ENCODE measurements at places on chromosomes 2 and 18.

DNA sequence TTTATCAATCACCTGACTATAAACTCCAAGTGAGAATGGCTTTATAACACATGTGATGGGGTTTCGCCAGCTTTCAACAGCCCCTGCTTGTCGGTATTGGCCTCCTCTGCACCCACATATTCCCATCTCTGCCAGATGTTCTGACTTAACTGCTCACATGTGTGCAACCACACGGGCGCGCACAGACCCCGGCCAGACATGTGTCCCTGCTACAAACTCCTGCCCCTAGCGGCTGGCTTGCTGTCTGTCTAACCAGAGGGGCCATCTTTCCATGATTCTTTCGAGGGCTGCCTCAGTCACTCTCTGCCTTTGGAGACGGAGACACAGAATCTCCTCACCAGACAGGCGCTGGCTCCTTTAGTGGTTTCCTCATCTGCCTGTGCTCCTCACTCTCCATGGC is 15.3 kb downstream of the STON1 start:
- DNase-seq, result no peak

- no peak for DNase-seq
These were observed 158.8 kb upstream of the SIX2 start for GRCh38 chr2:45167920-45168629.

DNA sequence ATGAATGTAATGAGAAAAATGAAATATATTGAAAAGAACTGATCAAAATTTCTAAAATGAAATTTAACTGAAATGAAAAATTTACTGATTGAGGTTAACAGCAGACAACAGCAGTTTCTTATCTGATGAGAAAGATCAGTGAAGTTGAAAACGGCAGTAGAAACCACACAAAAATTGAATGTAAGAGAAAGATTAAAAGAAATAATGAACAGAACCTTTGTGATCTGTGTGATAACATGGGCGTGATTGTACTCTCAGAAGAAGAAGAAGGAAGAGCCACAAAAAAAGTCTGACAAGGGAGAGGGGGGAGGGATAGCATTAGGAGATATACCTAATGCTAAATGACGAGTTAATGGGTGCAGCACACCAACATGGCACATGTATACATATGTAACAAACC is 45.2 kb downstream of the FAM117B start:
- no peak for DNase-seq

DNA sequence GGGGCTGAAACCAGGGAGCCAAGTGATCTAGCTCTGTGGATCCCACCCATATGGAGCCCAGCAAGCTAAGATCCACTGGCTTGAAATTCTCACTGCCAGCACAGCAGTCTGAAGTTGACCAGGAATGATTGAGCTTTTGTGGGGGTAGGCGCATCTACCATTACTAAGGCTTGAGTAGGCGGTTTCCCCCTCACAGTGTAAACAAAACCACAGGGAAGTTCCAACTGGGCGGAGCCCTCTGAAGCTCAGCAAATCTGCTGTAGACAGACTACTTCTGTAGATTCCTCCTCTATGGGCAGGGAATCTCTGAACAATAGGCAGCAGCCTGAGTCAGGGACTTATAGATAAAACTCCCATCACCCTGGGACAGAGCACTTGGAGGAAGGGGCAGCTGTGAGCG is 96.7 kb downstream of the CCDC148 start:
- DNase-seq, result peak; percentile 1

DNA sequence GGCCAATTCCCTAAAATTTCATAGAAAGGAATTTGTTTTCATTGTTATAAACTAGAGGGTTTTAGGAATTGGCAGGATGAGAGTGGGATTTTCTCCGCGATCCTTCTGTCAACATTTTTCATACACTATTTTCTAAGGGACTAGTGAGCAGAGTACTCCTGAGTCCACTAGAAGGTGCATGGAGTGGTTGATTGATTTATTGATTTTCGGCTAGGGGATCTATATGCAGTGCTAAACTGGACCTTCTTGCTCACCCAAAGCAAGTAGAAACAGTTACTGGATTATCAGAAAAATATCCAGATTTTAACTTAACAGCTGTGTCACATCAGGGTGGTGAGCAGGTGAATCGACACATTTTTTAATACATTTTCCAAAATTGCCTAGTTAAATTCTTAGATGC is 159.9 kb upstream of the DTNA start:
- no peak for DNase-seq

DNA sequence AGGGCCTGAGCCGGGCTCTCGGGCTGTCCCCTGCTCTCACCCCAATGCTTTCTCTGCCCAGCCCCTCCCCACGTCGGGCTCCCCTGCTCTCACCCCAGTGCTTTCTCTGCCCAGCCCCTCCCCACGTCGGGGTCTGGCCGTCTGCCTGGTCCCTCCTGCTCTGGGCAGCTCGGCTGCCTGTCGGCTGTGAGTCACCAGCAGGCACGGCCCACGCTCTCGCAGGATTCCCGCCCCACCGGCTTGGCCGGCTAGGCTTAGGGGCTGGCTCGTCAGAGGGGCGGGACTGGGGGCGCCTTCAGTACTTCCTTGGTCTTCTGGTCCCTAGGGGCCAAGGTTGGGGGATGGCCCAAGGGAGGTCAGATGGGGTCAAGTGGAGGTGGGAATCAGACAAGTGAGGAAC is 3.3 kb downstream of the BOK start:
- DNase-seq, result peak; percentile 70

DNA sequence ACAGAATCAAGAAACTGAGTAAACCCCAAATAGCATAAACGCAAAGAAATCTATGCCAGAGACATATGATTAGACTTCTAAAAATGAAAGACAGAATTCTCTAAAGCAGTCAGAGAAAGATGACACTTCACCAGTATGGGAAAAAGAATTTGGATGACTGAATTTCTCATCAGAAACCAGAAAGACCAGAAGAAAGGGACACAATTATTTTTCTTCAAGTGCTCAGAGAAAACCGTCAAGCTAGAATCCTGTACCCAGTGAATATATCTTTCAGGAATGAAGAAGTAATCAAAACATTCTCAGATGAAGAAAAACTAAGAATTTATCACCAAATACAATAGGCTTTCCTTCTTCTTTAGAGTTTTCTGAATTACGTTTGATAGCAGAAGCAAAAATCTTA is 14.2 kb upstream of the ESPNL start:
- DNase-seq, result no peak

DNA sequence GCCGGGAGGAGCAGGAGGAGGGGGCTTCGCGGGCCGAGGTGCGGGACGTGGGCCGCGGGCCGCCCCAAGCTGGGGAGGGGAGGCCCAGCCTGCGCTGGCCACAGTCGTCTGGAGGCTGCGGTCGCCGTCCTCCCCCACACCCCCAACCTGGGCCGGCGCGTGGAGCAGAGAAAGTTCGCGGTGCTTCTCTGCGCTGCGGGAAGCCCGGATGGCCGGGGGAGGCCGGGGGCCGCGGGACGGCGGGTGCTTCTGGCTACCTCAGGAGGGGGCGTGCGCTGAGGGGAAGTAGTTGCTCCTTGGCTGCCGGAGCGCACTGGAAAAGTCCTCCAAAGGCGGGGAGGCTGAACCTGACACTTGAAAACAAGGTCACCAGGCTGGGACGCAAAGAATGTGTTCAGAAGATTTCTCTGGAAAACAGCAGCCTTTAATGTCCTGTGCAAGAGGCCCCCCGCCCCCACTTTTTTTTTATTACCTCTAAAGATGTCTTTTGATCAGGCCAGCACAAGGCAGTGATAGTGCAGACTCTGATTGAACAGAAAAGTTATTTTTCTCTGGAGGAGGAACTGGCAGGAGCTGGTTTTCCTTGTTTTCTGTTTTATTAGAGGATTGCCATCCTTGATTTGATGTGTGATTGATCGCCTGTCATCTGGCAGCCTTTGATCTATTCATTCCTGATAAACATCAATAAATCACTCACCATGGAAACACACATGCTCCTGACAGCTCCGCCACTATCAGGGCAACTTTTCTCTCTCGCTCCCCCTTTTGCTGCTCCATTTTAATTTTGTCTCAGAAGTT is 1.6 kb downstream of the TSHZ1 start:
- no peak for DNase-seq

DNA sequence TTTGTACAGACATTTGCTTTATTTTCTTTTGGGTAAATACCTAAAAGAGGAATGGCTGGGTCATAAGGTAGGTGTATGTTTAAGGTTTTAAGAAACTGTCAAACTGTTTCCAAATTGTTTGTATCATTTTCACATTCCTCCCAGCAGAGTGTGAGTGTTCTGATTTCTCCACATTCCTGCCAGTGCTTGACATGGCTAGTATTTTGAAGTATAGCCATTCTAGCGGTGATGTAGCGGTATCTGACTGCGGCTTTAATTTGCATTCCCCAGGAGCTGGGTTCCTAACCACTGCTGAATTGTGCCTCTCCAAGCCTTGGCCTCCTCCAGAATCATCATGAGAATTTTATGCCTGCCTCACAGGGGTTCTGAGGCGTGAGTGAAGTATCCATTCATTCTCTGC is 61.8 kb upstream of the ARL4C start:
- DNase-seq, result peak; percentile 29

- DNase-seq, result peak; percentile 94
These were observed 4.8 kb downstream of the TGFBRAP1 start for GRCh38 chr2:105324732-105325131.

- DNase-seq, result no peak
These were observed 40.9 kb upstream of the TRIM43B start for GRCh38 chr2:95525294-95526035.

- no peak for DNase-seq
These were observed 103.5 kb upstream of the PPP1CB start for GRCh38 chr2:28648147-28648546.

GRCh38 chr2:71380665-71381064 is 49.1 kb downstream of the ZNF638 start:
- peak; percentile 41 for DNase-seq

DNA sequence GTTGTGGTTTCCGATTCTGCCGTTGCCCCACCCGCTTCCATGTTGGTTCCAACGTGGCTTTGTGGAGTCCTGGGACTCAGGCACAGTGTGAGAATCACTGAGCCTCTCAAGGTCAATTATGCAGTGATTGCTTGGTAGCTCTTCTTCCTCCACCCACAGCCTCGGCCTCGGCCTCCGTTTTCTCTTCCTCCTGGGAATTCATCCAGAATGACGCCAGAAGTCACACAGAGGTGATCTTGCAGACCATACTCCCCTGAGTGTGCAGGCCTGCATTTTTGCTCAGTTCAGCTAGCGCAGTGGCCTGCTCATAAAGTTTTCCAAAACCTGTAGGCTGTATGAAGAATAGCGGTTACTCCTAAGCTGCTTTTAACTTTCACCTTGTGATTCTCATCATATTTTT is 273.3 kb downstream of the GBX2 start:
- DNase-seq, result no peak

DNA sequence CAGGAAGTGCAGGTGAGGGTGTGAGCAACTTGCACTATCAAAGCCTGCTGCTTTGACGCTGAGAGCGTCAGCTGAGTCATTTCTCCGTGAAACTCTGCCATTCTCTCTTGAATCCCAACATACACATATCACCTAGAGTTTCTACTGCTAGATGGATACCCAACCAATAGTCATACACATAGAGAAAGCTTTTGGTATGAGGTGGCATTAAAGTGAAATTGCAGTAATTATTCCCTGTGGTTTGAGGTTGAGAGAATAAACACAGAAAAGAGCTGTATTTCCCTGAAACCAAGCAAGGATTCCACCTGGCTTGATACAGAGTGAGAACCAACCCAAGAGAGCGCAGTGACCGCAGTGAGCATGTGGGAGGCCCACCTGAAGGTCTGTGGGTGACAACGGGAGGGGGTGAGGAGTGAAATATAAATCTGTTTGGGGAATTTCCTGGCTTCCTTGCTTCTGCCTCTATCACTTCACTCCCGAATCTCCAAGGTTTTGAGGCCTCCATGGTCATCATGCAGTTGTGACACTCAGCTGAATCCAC is 28.8 kb upstream of the TMEM18 start:
- no peak for DNase-seq

DNA sequence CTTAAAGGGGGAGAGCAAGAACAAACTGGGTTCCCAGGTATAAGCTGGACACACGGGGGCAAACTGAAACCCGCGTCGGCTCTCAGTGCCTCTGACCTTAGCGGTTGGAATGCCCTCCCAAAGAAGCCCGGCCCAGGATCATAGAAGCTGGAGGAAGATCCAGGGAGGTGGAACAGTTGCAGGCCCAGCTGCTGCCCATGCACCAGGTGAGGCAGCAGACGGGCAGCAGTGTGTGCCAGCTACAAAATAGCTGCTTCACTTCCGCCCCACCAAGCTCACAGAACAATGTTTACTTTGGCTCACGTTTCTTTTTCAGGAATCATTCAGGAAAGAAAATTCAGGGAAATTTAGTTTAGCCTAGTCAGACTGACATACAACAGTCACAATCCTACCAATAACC is 3.9 kb upstream of the ERMN start:
- no peak for DNase-seq

GRCh38 chr2:55418512-55419232 is 984 bp downstream of the CCDC88A start:
- DNase-seq, result no peak

GRCh38 chr2:166932032-166932431 is 43.8 kb downstream of the XIRP2 start:
- DNase-seq, result no peak

- DNase-seq, result peak; percentile 48
These were observed 15.6 kb downstream of the TRABD2A start for GRCh38 chr2:84865181-84865783.

DNA sequence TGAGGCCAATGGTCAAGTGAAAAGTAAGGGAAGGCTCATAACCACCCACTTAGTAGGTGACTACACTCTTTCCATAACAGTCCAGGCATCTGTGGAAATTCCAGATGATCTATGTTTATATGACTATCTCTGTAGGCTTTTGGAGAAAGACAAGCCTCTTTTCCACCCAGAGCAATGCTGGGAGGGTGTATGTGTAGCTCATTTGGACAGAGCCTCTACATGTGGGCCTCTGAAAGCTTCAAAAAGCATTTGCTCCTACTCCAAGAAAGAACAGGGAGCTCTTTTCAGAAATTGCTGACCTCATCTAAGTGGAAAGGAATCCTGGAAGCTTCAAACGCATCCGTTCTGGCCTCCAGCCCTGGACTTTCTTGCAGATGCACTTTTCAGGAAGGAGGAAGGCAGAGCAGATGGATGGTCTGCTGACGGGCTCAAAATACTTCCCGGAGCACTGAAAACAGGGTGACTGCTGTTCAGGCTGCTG is 308.7 kb downstream of the LRATD1 start:
- no peak for DNase-seq

DNA sequence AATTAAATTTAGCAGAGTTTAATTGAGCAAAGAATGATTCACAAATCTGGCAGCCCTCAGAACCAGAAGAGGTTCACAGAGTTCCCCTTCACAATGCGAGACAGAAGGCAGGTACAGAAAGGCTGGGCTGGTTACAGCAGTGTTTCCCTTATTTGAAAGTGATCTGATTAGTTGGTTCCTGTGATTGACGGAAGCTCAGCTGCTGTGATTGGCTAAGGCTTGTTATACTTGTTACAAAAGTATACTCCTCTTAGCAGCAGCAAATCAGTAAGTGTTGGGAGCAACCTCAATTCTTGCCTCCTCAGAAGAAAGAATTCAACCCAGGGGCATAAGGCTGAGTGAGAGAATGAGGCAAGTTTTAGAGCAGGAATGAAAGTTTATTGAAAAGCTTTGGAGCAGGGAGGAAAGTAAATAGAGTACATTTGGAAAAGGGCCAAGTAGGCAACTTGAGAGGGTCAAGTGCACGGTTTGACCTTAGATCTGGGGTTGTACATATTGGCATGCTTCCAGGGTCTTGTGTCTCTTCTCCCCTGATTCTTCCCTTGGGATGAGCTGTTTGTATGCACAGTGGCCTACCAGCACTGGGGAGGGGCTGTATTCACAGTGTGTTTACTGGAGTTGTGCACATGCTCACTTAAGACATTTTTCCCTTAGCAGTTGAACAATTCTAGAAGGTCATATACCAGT is 431.8 kb upstream of the RAB12 start:
- peak; percentile 36 for DNase-seq

GRCh38 chr2:39437522-39438296 is 624 bp upstream of the MAP4K3 start:
- DNase-seq, result peak; percentile 56

GRCh38 chr2:128594953-128595677 is 276.4 kb upstream of the HS6ST1 start:
- no peak for DNase-seq

Measured in amniotic epithelial cell (primary cell).